ENCODE measurements at places on chromosomes 6 and 20. TPM values are rescaled to one million over a fixed set of nuclear protein-coding genes. Genes with fewer than 3 reads are reported as not detected.

- DNase-seq = no peak
Observed at GRCh38 chr6:7803214-7803613, 77.3 kb downstream of the BMP6 start.

- DNase-seq = no peak
Observed at GRCh38 chr6:6376845-6377244, 56.4 kb upstream of the F13A1 start.

DNA sequence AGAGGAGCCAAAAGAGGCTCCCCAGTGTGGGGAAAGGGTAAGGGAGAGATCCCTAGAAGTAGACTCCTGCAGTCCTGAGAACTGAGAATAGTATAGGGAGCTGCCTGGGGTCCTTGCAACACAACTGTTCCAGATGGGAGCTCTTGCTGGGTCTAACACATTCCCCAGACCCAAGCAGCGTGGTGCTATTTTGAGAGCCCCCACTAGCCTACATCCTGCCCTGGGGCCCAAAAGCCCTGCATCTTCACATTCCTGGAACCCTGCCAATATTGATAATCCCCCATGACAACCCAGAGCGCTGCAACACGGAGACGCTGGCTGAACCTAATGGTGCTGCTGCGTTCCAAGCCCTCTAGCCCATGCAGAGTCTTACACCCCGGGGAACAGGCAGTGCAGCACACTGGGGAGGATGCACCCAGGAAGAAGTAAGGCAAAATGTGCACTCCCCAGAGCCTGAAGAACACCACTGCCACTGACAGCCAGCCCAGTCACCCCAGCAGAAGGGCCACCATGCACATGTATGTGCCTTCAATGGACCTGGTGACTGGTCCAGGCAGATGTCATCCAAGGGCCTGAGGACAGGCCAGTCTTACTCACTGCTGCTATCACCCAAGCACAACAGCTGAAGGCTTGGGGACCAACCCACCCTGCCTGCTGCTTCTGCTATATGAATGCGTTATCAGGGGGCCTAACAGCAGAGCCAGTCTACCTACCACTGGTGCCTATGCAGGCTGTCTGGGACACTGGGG lies 7.0 kb upstream of the RNF217 start:
- no peak for DNase-seq

GRCh38 chr6:37308069-37308815 lies 45.5 kb upstream of the RNF8 start:
- DNase-seq = no peak

DNA sequence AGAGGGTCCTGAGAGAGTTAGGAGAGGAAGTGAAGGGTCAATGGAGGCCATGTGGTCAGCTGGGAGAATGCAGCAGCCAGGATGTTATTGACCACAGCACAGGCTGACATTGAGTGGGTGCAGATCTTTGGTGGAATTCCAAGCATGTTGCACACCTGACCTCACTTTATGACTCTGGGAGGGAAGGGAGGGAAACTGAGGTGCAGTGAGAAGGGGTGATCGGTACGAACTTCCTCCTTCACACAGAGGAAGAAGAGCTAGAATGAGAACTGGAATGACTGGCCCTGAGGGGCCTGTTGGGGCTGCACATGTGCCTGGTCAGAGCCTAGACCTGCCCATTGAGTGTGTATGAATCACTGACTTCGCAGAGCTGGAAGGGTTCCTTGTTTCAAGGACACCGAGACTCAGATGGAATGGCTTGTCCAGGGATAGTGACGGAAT lies 9.8 kb downstream of the FAM83D start:
- no peak for DNase-seq

DNA sequence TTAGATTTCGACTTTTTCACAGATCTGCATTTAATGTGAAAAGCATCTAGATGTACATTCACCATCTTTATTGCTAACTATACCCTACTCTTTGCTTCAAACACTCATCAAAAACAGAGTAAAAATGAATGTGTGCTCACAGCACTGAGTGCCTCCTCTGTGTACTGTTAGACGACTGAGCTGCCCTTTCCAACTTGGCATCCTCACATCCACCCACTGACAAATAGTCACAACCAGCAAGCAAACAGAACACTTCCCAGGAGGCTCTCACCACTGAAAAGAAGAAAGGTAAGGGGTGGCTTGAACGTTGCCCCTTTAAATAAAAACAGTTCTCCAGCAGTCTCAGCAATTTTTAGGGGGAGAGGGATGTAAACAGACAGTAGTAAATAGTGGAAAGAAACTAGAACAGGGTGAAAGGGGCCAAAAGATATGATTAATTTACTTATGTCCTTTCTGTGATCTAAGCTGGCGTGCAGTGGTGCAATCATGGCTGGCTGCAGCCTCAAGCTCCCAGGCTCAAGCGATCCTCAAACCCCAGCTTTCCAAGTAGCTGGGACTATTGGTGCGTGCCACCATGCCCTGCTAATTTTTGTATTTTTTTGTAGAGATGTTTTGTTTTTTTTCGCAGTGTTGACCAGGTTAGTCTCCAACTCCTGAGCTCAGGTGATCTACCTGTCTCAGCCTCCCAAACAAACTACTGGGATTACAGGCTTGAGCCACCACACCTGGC lies 48.7 kb downstream of the IPCEF1 start:
- DNase-seq = no peak

- no peak for DNase-seq
Observed at GRCh38 chr20:41139227-41140093, 2.1 kb downstream of the PLCG1 start.

DNA sequence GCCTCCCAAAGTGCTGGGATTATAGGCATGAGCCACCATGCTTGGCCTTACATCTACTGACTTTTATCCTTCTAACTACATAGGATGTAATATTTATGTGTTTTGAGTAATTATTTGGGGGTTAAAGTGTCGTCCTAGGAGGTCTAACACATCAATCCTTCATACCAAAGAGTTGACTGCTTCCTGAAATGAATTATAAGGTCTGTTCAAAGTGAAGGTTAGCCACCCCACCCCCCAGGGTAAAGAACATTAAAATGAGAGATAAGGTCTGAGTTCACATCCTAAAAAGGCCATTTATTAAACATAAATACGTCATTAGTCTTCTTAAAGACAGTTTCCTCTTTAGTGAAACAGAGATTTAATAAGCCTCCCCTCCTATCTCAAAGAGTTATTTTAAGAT lies 33.8 kb downstream of the TNFAIP3 start:
- DNase-seq = no peak

- no peak for DNase-seq
Observed at GRCh38 chr6:5250911-5251310, 9.8 kb downstream of the LYRM4 start.

WFDC5 gene
- total RNA-seq = not detected

SERAC1 gene
- 12.5 TPM for total RNA-seq

CFAP61 gene
- total RNA-seq = 0.18 TPM

MCCD1 gene
- not detected for total RNA-seq

CENPQ gene
- total RNA-seq = 14.2 TPM

ARG1 gene
- 0.53 TPM for total RNA-seq

LST1 gene
- 0.66 TPM for total RNA-seq

EYS gene
- total RNA-seq = 0.18 TPM

ADISSP gene
- total RNA-seq = 129 TPM

Data from WTC11 (cell line).